Left lung (tissue), 14 donors: ENCODE measurements at places on chromosomes 1 and 21. TPM values are rescaled to one million over a fixed set of nuclear protein-coding genes. Genes with fewer than 3 reads are reported as not detected.

MMP23B gene
- 43.5 TPM for total RNA-seq

KIF14 gene
- total RNA-seq: 2.2 TPM

NBPF20 gene
- total RNA-seq: 4.3 TPM

NFASC gene
- total RNA-seq: 6.6 TPM

NBPF4 gene
- total RNA-seq: not detected

KCNK2 gene
- 0.26 TPM for total RNA-seq

CACNA1S gene
- not detected for total RNA-seq

KMO gene
- 5.9 TPM for total RNA-seq

BTBD19 gene
- total RNA-seq: 15.3 TPM

IRF6 gene
- 15.7 TPM for total RNA-seq

MEX3A gene
- 0.86 TPM for total RNA-seq

DDR2 gene
- 47.6 TPM for total RNA-seq
